GM04504 (cell line): ENCODE measurements at places on chromosomes 6 and 20.
A peak's percentile ranks its signal among the peaks of the same experiment; 100 is the strongest.

- no peak for DNase-seq
Measured at GRCh38 chr6:13500915-13501314, 13.5 kb upstream of the GFOD1 start.

- no peak for DNase-seq
Measured at GRCh38 chr6:145224450-145224849, 510.9 kb downstream of the EPM2A start.

DNA sequence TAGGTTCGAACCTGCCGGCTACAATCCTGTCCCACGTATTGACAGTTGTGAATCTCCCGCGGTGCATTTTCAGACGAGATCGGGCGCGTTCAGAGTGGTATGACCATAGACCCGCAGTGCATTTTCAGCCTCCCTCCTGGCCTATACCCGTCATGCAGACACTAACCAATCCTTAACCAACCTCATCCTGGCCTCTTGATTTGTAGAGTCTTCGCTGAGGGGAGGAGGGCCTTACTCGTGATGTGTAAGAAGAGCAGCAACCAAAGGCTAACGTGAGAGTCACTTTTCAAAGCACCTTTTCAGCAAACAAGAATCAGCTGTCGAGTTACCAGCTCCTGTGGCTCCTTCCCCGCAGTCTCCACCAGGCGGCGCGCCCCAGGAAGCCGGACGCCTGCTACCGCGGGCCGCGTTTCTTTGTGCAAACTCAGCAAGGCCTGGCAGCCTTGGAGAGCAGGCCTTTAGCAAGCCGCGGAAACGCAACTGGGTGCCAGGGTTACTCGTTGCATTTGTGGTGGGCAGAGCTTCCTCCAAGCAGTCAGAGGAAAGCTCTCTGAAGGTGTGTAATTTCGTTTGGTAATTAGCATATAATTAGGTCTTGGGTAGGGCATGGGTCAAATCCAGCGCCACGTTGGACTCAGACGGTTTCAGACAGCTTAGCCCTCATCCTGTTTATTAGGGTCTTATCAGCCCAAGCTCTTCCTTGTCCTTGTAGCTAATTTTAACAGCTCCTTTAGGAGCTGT, 139.8 kb downstream of the OR2B2 start:
- peak; percentile 58 for DNase-seq

- no peak for DNase-seq
Measured at GRCh38 chr6:74902846-74903245, 303.0 kb downstream of the COL12A1 start.

- no peak for DNase-seq
Measured at GRCh38 chr6:147341486-147341885, 137.3 kb downstream of the STXBP5 start.
